GM12864 (cell line): ENCODE measurements at places on chromosomes 2 and 18.

GRCh38 chr2:219447242-219448098, 12.8 kb downstream of the SPEG start:
- no peak for DNase-seq

DNA sequence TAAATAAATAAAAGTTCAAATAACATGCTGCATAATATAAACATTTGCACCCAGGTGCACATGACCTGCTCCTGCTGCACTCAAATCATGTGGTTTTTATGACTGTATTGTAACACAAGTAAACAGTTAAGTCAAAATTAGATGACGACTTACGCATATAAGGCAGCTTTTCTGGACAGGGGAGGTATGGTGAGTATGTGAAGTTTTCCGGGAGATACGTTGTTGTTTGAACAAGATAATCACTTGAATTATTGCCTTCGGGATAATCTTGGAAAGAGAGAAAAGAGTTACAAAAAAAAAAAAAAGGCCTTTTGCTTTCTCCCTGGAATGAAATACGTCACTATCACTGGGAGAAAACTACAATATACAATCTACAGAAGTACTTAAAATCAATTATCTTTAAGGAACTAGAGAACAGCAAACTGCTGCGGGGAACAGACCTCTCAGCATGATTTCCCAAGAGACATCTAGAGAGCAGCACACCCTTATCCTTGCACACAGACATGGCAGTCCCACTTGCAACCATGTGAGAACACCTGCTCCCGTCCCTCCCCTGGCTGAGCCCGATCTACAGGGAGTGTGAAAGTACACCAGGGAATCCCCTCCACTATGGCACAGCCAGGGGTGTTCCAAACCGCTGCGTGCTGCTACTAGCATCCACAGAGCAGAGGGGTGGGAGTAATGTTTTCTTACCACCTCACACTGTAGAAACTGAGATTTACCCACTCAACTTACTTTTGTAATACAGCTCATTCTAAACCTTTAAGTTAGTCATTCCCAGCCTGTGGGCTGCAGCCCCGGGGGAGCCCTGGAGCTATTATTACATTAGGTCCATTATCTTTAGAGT, 26.3 kb downstream of the B4GALT6 start:
- DNase-seq = peak; percentile 76

DNA sequence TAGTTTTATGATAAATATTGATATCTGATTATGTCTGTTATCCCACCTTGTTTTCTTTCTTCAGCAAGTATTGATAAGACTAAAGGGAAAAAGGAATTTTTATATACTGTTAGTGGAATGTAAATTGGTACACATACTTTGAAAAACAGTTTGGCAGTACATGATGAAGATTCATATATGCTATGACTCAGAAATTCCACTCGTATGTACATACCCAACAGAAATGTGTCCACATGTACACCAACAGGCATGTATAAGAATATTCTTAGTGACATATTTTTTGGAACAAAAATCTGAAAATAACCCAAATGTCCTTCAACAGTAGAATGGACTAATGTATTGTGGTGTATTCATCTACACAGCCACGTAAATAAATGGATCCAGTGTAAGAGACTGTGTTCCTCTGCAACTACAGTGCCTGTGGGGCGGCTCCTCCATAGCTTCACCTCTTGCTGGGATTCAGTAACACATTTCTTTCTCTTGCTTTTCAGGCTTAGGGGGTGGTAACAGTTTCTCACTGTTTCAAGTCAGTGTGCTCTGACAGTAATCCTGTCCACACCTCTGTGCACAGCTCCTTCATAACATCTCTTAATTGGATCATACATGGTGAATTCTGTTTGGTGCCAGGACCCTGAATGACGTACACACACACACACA, 35.5 kb upstream of the ALMS1 start:
- DNase-seq = no peak

DNA sequence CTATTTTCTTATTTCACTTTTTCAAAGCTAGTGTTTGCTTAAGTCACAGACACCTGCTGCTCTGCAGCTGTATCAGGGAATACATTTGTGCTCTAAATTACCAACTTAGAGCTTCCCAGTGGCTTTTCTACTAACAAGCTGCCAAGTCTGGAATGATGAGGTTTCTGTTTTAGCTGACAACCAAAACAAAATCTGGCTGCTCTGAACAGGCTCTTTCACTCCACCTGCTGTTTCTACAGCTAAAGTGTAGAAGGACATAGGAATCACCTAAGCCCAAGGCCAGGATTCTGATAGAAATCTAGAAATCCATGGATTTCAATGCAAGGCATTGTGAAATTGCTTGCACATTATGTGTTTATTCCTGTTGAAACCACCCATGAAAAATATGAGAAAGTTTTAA, 201.2 kb downstream of the SUCLG1 start:
- no peak for DNase-seq

DNA sequence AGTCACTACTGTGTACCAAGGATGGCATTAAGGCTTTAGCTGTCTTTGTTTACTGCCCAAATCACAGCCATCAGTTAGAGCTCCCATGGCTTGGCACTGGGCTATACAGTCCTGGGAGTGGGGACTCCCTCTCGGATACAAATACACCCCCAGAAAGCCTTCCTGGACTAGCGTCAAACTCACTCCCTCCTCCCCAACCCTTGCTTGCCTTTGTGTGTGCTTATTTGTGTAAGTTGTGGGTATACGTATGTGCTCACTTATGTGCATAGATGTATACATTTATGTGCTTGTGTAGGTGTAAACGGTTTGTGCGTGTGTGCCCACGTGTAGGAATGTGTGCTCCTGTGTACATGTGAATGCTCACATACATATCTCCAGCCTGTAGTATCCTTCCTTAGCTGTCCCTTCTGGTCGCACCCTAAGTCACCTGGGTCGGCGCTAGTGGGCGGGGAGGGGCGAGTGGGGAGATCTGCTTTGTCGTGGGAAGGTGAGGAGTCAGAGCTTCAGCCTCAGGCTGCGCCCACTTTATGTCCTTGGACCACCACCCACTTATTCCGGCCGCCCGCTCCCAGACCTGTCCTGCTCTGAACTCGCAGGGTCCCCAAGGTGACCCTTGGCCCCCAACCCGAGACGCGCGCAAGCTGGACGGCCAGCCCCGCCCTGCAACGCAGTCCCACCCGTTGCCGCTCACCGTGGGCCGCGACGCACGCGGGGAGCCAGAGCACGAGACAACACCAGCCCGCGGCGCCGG, 461 bp downstream of the PRADC1 start:
- no peak for DNase-seq

- peak; percentile 4 for DNase-seq
Measured at GRCh38 chr18:46859855-46860254, 57.5 kb downstream of the PIAS2 start.

- DNase-seq = no peak
Measured at GRCh38 chr2:237652854-237653253, 25.5 kb downstream of the LRRFIP1 start.

DNA sequence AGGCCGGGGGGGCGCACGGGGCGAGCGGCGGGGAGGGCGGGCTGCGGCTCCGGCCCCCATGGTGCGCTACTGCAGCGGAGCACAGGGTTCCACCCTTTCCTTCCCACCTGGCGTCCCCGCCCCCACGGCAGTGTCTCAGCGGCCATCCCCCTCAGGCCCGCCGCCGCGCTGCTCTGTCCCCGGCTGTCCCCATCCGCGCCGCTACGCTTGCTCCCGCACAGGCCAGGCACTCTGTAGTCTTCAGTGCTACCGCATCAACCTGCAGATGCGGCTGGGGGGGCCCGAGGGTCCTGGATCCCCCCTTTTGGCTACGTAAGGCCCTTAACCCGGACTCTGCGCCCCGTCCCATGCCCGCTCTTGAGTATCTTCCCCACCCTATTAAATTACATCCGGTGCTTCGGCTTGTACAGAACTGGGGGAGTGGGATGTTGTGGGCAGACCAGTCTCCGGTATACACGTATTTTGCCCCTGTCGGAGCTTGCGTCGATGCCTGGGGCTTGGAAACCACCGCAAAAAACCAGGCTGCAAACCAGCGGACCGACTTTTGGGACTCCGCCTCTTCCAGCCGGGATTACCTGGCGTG, 598 bp upstream of the WBP1 start:
- peak; percentile 53 for DNase-seq

DNA sequence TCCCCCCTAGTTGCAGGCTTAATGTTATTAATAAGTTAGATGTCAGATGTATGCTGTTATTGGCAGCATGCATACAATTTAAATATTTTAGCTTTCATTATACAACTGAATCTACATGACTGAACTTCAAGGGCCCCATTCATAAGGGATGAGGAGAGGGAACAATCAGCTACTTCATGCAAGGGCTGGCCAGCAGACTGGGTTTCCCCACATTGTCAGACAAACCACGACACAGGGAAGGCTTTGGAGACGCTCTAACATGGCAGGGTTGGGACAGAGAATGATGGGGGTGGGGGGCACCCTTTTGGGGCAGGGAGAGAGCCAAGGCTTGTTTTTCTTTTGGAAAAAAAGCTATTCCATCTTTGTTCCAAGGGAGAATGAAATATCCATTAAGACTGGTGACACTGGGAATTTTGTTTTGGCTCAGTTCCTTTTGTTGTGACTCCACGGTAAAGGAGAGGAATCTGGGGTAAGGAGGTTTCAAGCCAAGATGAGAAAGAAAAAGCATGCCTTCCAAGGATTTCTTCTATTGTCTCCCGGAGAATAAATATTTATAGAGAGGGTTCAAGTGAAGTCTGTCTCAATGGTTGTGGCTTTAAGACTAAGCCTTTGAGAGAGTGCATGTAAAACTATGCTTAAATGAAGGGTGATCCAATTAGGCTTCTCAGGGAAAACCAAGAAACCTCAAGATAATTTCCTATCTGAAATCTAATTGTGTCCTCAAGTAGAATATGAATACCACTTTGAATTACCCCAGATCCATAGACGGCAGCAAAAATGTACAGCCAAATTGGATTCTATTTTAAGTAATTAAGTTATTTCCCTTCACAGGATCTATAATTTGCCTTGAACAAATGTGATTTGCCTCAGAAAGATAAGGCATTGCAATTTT, 5.4 kb downstream of the CXCR4 start:
- DNase-seq = no peak

DNA sequence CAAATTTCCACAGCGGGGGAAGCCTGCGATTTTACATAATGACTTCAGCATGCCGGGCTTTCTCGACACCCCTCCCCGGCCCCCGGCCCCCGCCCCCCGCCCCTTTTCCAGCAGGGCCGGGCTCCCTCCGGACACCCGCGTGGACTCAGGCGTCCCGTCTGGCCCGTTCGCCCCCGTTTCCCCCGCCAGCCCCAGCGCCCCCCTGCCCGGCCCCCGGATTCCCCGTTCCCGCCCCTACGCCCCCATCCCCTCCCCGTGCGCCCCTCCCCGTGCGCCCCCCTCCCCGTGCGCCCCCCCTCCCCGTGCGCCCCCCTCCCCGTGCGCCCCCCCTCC, 456 bp upstream of the NFATC1 start:
- no peak for DNase-seq

DNA sequence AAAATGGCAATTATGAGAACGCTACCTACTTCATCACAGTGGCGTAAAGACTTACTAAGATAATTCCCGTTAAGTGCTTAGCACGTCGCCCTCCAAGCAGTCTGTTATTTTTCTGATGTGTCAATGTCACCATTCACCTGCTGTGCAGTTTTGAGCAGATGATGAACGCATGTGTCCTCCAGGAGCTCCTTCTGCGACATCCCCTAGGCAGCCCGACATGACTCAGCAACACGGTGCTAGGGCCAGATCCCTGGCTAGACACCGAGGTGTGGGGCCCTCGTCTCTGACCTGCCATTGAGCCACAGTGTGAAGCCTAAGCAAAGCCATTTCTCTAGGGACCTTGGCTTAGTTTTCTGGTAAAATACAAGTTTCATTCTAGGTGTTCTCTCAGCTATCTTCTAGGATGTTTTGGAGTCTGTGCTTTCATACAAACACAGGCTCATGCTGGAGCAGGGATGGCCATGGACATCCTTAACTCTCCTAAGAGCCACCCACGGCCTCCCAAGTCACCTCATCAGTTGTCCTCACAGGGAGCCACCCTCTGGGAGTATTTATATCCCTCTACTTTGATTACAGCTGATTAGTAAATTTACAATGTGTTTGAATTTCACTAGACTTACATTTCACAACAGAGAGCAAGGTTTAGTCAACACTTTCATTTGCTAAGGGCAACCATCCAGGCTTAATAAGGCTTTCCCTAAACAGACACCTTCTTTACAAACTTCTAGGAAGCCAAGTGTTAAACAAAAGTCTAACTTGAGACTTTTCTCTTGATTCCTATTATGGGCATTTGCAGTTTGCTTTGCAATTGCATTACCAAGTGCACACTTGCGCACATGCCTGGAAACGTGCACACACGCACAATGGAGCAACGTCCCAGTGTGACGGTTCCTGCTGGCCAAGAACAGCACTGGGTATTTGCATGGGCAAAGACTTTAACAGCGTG, 376.8 kb upstream of the ID2 start:
- no peak for DNase-seq

GRCh38 chr2:147026664-147027295, 818.0 kb upstream of the ACVR2A start:
- DNase-seq = no peak

DNA sequence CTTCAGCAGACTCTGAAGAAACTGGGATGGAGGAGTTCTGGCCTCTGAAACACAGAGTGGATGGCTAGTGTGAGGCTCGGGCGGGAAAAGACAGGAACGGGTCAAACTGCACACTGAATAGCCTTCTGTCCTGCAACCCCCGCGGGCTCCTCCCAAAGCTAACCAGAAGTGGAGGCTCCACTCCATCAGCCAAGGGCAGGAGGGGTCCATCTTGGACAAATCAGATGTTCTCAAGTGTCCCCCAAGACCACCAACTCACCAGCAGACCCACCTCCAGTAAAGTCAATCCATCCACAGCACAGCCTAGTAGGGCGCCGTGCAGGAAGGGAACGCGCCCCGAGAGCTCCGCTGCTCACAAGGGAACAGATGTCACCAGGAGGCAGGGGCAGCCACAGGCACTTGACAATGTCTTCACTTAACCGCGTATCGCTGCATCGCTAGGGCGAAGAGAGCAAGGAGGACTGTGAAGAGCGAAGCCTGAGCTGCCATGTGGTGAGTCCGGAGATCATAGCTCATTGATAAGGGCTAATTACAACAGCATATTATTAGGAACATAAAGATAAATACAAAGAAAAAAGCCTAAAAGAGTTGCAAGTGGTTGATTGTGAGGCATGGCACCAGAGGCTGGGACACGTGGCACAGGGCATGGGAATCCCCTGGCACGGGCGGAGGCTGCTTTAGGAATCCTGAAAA, 494.6 kb upstream of the MYT1L start:
- no peak for DNase-seq

DNA sequence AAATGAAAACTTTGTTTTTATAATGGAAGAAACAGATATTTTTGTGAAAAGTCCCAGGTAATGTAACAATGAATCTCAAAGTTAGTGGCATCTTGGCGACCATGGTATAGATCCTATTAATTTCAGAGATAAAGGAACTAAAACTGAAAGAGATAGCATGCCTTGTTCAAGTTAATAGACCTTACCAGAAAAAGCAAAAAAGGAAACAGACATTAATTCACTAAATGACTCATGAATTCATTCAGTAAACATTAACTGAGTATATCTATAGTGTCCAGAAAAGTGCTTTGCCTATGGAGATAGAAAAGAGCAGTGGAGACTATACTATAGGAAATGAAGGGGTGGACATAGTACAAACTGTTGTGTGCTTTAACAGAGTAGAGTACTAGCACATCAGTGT, 763.3 kb downstream of the TRIB2 start:
- no peak for DNase-seq
